ENCODE measurements at places on chromosomes 2 and 18. TPM values are rescaled to one million over a fixed set of nuclear protein-coding genes. Genes with fewer than 3 reads are reported as not detected.

Gene RNF25
- total RNA-seq, result 12.4 TPM

Gene DSG1
- total RNA-seq, result 0.89 TPM

Gene NEU4
- not detected for total RNA-seq

Gene CPLX4
- not detected for total RNA-seq

Gene DSC3
- total RNA-seq, result not detected

Gene OR6B2
- total RNA-seq, result not detected

Gene SYT4
- total RNA-seq, result not detected

Gene ACKR3
- total RNA-seq, result 27.9 TPM

Gene DUSP2
- total RNA-seq, result 1.5 TPM

Gene DAPL1
- not detected for total RNA-seq

- no peak for DNase-seq
These were observed 160.8 kb downstream of the FTCDNL1 start for GRCh38 chr2:199690225-199690624.

- no peak for DNase-seq
These were observed 23.3 kb downstream of the GRB14 start for GRCh38 chr2:164597983-164598382.

DNA sequence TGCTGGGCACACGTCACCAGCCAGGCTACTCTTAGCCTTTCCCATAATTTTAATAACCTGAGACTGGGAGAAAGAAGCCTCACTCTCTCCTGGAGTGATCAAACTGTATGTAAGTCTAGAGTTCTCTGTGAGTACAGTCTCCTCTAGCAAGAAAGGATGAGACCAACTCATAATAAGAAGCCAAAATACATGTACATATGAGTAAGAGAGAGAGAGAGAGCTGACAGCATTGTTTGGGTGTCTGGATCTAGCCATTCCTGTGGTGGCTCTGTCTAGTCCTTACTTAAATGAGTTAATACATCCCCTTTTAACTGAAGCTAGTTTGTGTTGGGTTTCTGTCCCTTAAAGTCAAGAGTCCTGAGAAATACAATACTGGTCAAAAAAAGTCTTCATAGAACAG lies 26.0 kb upstream of the ANXA4 start:
- DNase-seq, result no peak

DNA sequence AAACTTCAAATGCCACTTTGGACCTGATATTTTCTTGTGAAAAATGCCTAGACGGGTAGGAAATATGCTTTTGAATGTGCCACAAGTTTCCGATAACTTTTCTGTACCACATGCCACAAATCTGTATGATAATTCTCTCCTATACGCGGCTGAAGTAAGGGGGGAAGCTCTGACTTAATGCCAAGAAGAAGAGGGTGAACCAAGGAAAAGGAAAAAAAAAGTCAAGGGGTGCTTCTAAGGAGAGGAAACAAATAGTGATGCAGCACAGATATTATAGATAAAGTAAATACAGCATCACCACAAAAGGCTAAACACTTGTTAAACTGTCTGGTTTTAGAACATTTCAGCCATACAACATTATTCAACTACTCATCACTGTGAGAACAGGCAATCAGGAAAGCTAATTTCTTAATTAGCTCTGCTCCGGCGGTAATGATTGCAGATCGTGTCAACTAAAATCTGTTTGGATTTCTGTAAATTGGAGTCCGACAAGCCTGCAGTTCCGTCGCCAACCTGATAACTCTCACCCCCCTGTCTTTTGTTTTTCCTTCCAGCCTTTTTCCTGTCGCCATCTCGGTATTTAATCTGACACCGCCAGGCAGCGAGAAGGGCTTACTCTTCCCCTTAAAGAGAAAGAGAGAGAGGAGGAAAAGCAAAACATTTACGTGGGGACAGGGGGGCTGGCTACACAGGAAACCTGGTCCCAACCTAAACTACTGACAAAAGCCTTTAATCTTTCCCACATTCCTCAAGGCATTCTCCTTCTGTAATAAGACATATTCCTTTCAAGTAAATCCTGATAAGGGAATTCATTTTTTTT lies 67.5 kb downstream of the ZEB2 start:
- DNase-seq, result no peak

- DNase-seq, result no peak
These were observed 33.5 kb downstream of the NHEJ1 start for GRCh38 chr2:219127037-219127635.

GRCh38 chr18:56469582-56469981 lies 168.8 kb downstream of the TXNL1 start:
- DNase-seq, result no peak

DNA sequence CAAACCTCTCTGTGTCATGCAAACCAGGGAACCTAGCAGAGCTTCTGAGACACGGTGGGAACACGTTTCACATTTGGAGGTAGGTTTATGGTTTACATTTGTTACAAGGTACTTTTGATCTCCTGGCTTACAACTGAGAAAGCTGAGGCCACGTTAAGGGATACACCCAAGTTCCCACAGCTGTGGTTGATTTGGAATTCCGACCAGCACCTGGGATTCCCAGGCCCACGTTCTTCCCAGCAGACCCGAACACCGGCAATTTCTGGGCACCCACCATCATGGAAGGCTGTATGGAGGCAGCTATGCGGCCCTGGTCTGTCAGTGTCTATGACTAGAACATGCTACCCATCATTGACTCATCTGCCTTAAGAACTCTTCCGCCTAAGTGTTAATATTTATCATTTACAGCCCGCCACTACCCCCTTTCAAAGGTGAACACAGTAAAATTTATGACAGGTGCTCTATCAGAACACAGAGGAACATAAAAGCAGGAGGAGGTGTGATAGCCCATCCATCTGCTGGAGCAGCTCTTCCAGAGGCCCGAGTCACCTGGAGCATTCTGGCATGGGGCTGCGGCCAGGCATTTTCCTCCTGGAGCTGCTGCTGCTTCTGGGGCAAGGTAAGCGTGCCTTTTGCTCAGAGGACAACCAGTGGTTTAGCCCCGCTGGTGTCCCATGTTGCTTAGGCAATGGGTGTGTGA lies at the start of gene PLB1:
PLB1 (plus strand) TSS at position 510 of the 700 bp plus-strand sequence; CDS start at position 565, 55 bp downstream.
- no peak for DNase-seq

GRCh38 chr18:57134618-57135135 lies 12.2 kb upstream of the BOD1L2 start:
- no peak for DNase-seq

DNA sequence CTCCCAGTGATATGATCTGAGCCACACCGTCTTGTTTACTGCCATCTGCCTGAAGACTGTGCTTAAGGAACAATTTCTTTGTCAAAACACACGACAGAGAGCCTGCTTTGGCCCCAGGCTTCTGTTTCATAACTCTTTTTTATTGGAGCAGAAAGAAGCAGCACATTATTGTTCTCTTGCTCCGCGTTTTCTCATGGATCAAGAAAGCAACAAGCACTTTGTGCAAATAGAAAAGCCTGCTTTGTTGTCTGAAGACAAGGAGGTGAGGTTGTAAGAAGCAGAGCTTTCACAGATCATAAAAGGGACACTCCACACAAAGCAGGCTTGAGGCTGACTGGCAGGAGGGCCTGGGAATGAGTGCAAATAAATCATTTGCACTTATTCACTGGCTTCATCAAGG lies 118.3 kb upstream of the FAM136A start:
- DNase-seq, result no peak

- no peak for DNase-seq
These were observed 12.0 kb upstream of the C2orf66 start for GRCh38 chr2:196821195-196821594.

GRCh38 chr2:157053876-157054275 lies 203.6 kb upstream of the GALNT5 start:
- DNase-seq, result no peak

GRCh38 chr2:233789554-233789953 lies 11.4 kb downstream of the MROH2A start:
- no peak for DNase-seq

- DNase-seq, result no peak
These were observed 111.9 kb upstream of the MAPRE2 start for GRCh38 chr18:34929336-34929780.

DNA sequence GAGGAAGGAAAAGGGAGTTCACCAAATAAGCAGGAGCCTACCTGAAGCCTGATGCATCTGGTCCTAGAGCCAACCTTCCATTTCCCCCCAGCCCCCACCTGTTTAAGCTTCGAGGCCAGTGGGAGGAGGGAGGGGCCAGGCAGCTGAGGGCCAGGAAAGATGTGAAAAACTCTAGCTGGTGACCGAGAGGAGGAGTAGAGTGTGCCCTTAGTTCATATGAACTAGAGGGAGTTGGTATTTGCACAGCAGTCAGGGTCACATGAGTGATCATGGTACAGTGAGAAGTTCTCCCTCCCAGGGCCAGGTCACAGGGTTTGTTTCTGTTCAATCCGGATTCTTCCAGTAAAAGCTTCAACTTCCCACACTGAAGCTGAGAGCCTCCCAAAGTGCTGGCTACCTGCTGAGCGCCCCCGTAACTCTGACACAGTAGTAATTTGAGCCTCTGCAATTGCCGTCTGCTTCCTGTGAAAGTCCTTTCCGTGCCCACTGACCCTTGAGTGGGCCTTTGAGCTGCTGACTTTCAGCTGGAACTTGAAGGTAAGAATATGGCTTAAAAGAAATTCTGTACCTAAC lies at the start of gene SULT1C2:
SULT1C2 (plus strand) TSS at position 362 of the 573 bp plus-strand sequence. CDS start 4,773 bp downstream, outside the sequence.
- no peak for DNase-seq

DNA sequence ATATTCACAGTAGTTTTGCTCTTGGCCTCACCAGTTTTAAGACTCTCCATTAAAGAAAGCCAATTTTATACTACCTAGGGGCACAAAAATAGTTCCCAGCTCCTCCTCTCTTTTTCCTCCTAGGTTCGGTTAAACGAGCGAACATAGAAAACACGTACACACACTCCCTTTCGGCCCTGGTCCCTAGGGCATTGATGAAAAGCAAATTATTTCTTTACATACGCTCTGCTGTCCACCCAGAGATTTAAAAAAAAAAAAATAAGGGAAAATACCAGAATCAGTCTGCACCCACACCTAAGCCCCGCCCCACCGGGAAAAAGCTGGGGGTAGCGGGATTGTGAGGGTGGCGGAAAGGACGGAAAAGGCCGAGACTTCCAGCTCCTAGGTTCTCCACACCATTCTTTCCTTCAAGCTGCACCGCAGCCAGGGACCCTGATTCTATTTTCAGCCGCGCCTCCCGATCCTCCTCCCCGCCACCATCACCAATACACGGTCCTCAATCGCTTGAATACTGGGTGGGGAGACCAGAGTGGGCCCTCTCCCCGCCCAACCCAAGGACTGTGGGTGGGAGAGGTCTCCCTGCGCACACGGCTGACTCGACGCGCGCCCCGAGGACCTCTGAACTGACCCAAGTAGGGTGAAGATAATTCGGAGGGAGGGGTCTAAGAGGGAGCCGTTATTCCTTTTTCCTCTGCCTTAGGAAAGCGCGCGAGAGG lies 769 bp downstream of the ATF2 start:
- peak; percentile 58 for DNase-seq

- DNase-seq, result no peak
These were observed 980 bp upstream of the PDE6D start for GRCh38 chr2:231781798-231782726.

DNA sequence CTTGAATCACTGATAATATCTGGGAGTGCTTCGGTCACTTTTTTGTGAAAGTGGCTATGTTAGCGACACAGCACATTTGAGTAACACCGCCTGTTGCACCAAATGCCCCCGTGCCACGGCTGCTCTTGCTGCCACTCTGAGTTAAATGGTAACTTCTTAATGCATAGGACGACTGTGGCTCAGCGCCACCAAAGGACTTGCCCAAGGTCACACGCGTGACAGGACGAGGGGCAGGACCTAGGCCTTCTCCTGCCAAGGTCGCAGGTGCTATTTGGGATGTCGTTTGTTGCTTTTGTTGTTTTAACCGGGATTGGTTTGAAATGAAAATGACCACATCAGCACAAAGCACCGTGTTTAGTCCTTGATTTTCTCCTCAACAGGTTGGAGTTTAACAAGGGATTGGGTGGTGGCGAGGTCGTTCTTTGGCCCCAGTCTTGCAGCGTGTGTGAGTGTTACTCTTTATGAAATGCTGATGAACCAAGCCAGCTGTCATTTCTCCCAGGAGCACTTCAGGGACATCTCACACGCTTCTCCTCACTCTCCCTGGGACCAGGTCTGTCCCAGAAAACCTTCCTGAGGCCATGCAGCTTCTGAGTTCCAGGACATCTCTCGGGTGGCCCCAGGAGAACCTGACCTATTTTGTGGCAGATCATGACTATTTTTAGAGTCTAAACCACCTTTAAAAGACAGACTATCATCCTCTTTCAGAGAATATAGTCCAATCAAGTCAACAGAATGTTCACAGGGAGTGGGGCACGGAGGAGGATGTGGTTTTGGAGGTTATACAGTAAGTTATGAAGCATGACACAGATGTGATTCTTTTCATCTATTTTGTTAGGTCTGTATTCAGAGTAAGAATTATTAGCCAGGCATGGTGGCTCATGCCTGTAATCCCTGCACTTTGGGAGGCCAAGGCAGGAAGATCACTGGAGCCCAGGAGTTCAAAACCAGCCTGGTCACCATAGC lies 49.9 kb downstream of the MTCL1 start:
- DNase-seq, result no peak

DNA sequence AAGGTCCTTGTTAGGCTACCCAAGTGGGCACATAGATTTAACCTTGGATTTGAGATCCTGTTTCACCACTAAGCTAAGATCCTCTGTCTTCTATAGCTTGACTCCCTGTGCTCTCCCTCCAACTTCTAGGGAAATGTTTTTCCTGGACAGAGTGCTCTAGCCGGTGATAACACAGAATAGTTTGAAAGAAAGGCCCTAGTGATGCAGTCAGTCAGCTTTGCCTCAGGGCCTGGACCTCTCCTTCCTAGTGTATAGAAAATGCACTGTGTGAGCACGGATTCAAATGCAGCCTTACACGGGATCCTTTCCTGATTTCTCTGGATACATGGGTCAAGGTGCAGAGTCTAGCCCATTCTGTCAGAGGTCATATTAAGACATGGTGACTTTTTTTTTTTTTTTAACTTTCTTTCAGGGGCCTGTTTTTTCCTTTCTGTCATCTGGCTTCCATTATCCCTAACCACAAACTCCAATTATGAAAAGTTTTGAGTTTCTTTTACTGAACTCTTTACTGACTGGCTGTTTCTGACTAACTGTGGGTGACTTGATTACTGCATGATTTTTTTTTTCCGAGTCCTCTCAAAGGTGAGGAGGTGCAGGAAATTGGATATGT lies 122.6 kb downstream of the LRP1B start:
- DNase-seq, result no peak

- DNase-seq, result no peak
These were observed 68.9 kb upstream of the ZSWIM2 start for GRCh38 chr2:186917866-186918265.

All from Right ventricle myocardium superior (tissue), 1 donor.